ENCODE measurements at places on chromosomes 5 and 9.

DNA sequence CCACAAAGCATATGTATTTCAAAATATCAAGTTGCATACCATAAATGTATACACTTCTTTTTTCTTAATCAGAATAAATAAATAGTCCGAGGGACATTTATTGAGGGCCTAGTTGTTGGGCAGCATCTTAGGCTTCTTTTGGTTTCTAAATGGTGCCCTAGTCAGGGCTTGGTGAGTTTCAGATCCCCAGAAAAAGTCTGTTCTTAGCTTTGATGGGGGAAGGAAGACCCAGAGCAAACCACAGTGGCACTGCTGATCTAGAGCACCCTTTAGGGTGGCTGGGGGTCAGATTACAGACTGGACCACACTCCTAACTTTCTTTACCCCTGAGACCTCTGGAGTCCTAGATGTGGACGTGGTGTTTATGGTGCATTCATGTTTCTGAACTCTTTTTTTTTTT is 97.8 kb downstream of the C9orf152 start:
- H3K27ac ChIP-seq: no peak overlapping the region
- H3K27me3 ChIP-seq: no peaks in the 10 kb centered on the region
- DNase-seq: no peak
- no peak overlapping the region for H3K4me3 ChIP-seq
- no peaks in the 10 kb centered on the region for H3K36me3 ChIP-seq

DNA sequence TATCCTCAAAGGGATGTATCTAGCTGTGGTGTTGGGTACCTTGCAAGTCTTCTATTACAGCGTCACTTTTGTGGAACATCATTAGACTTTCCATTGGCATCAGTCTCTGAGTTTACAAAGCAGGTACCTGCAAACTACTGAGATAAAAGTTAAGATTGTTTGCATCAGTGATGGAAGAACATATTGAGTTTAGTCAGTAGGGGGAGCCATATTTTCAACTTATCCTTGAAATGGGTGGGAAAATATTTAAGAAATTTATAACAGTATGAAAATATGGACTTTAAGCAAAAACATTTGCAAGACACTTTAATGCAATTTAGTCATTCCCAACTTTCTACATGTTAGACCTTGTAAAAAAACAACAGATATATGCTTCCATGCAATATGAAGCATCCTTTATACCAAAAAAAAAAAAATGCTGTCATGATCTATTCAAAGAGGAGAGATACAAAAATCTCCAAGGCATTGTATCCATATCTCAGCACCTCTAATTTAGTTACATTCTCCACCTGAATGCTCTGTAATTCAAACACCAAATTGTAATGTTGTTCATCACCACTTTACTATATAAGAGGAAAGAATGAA is 98.6 kb upstream of the ADAMTS19 start:
- no peak overlapping the region for H3K27ac ChIP-seq
- no peak overlapping the region for H3K4me3 ChIP-seq
- no peaks in the 10 kb centered on the region for H3K36me3 ChIP-seq
- no peak for DNase-seq

DNA sequence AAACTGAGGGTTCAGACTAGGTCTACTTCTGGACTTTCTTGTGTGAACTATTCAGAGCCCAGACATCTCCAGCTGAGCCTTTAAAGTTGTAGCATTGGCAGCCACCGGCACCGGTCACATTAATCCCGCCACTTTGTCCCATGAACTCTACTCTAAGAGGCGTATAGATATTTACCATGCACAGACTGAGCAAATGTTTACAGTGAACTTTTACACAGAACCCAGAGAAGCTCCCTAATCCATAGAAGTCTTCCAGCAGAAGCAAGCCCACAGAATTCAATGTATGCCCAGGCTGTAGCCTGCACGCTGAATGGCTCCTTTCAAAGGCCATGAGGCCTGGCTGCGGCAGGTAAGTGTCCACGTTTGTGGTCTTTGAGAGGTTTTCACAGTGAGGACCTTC is 466.9 kb downstream of the ENC1 start:
- H3K4me1 ChIP-seq: no peaks in the 10 kb centered on the region
- no peak overlapping the region for H3K4me3 ChIP-seq
- H3K27ac ChIP-seq: no peak overlapping the region
- no peak for DNase-seq
- H3K36me3 ChIP-seq: no peaks in the 10 kb centered on the region

DNA sequence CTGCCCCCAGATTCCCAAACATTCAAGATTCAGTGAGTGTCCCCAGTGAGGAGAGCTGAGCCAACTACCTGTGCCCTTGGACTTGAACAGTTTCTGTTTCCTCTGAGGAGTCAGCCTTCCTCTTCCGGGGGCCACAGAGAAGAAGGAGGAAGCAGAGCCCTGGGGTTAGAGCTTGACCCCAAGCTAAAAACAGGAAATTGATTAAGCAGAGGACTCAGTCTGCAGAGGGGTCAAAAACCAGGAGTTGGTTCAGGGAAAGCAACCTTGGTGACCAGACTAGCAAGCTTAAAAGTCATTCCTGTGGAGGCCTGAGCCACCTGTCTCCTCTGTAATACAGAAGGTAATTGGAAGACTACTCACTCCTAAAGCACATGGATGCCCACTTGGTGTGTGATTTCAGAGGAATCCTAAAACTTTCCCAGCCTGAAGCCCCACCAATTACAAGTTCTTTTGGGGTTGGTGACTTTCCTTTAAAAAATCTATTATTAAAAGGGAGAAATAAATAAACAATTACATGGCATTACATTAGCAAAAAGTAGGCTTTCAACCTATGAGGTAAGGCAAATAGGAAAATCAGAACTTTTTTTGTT is 64.2 kb upstream of the SELENOP start:
- no peak for DNase-seq
- H3K4me3 ChIP-seq: no peak overlapping the region
- no peak overlapping the region for H3K27ac ChIP-seq
- peaks cover 1% of the 10 kb centered on the region for H3K4me1 ChIP-seq
- no peaks in the 10 kb centered on the region for H3K27me3 ChIP-seq
- H3K36me3 ChIP-seq: no peaks in the 10 kb centered on the region

GRCh38 chr5:6829150-6829784 is 116.0 kb downstream of the TENT4A start:
- no peaks in the 10 kb centered on the region for H3K27me3 ChIP-seq
- no peak overlapping the region for H3K27ac ChIP-seq
- no peaks in the 10 kb centered on the region for H3K4me1 ChIP-seq
- no peaks in the 10 kb centered on the region for H3K36me3 ChIP-seq
- H3K4me3 ChIP-seq: no peak overlapping the region
- no peak for DNase-seq

DNA sequence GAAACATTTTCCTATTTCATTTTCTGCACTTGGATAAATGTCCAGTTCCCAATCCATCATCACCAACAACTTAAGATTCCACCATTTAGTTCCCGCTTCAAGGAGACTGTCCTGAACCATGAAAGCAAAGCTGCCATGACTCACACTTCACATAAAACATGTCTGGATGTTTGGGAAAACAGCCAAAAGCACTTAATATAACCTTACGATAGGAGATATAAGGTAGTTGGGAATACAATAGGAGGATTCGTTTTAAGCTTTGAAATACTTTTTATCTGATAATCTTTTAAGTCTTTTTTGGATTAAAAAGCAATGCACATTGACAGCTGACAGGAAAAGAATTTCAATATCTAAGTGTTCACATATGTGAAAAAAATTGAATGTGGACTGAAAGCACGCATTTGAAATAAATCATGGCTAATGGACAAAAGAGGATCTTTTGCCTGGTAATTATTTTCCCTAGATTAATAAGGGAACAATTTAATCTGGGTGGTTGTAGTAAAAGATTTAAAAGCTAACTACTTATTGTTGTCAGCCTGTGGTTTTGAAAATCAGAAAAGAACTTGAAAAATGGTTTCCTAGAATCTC is 17.3 kb upstream of the TGFBI start:
- peaks cover 48% of the 10 kb centered on the region for H3K4me1 ChIP-seq
- no peak overlapping the region for H3K27ac ChIP-seq
- no peaks in the 10 kb centered on the region for H3K27me3 ChIP-seq
- H3K4me3 ChIP-seq: no peak overlapping the region
- no peak for DNase-seq

- H3K27ac ChIP-seq: peak overlapping the region; percentile 72
- H3K36me3 ChIP-seq: no peaks in the 10 kb centered on the region
- H3K27me3 ChIP-seq: no peaks in the 10 kb centered on the region
- peaks cover 67% of the 10 kb centered on the region for H3K4me1 ChIP-seq
Observed at GRCh38 chr9:108053555-108054061, 564.0 kb upstream of the KLF4 start.

GRCh38 chr9:84953797-84954705 is 284.5 kb downstream of the NTRK2 start:
- H3K27me3 ChIP-seq: no peaks in the 10 kb centered on the region
- H3K4me3 ChIP-seq: no peak overlapping the region
- peaks cover 19% of the 10 kb centered on the region for H3K4me1 ChIP-seq
- H3K27ac ChIP-seq: no peak overlapping the region
- no peaks in the 10 kb centered on the region for H3K36me3 ChIP-seq
- DNase-seq: peak; percentile 90

- peaks cover 18% of the 10 kb centered on the region for H3K4me1 ChIP-seq
- H3K27me3 ChIP-seq: peaks cover 47% of the 10 kb centered on the region
- no peaks in the 10 kb centered on the region for H3K36me3 ChIP-seq
- H3K27ac ChIP-seq: no peak overlapping the region
Observed at GRCh38 chr5:943201-943917, 50.7 kb downstream of the TRIP13 start.

GRCh38 chr5:134138416-134139376 is 24.2 kb downstream of the TCF7 start:
- H3K36me3 ChIP-seq: peaks cover 64% of the 10 kb centered on the region
- DNase-seq: peak; percentile 41
- H3K4me1 ChIP-seq: peaks cover 30% of the 10 kb centered on the region

DNA sequence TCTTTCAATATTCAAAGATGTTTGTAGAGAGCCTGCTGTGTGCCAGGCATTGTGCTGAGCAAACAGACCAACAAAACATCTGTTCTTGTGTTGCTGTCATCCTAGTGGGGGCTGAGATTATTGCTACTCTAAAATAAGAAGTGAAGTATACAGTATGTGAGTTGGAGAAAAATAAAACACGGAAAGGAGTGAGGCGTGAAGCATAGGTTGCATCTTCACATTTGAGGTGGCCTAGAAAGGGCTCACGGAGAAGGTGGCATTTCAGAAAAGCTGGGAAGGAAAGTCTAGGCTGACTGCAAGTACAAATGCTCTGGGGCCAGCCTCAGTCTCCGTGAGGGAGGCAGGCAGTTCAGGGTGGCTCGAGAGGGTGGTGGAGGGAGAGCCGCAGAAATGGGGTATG is 80.3 kb downstream of the CSNK1A1 start:
- H3K4me1 ChIP-seq: peaks cover 48% of the 10 kb centered on the region
- no peaks in the 10 kb centered on the region for H3K36me3 ChIP-seq
- no peaks in the 10 kb centered on the region for H3K27me3 ChIP-seq
- DNase-seq: no peak
- no peak overlapping the region for H3K27ac ChIP-seq

DNA sequence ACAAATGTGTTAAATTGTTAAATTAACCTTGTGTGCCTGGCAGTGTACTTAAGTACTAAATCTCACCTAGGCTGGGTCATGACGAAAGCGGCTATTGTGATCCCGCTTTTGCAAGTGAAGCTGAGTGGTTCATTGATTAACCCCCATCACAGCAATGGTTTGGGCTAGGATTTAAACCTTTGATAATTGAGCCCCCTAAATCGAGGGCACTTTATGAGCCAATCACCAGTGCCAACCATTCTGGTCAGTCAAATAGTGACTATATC is 22.8 kb downstream of the HNRNPK start:
- H3K4me1 ChIP-seq: peaks cover 8% of the 10 kb centered on the region
- H3K27me3 ChIP-seq: no peaks in the 10 kb centered on the region
- peak overlapping the region; percentile 90 for H3K27ac ChIP-seq
- peak overlapping the region; percentile 78 for H3K4me3 ChIP-seq
- DNase-seq: no peak

GRCh38 chr5:72122602-72123001 is 15.3 kb downstream of the MAP1B start:
- H3K4me1 ChIP-seq: peaks cover 5% of the 10 kb centered on the region
- H3K4me3 ChIP-seq: no peak overlapping the region
- no peak overlapping the region for H3K27ac ChIP-seq
- no peaks in the 10 kb centered on the region for H3K27me3 ChIP-seq
- H3K36me3 ChIP-seq: peaks cover 4% of the 10 kb centered on the region

- peaks cover 12% of the 10 kb centered on the region for H3K36me3 ChIP-seq
- no peak overlapping the region for H3K4me3 ChIP-seq
- DNase-seq: no peak
- H3K4me1 ChIP-seq: no peaks in the 10 kb centered on the region
- H3K27ac ChIP-seq: no peak overlapping the region
- no peaks in the 10 kb centered on the region for H3K27me3 ChIP-seq
Observed at GRCh38 chr5:72288924-72289323, 31.1 kb downstream of the MRPS27 start.

GRCh38 chr5:72692651-72693442 is 123.6 kb upstream of the TNPO1 start:
- no peaks in the 10 kb centered on the region for H3K36me3 ChIP-seq
- no peak for DNase-seq
- H3K4me3 ChIP-seq: no peak overlapping the region
- no peak overlapping the region for H3K27ac ChIP-seq
- H3K4me1 ChIP-seq: no peaks in the 10 kb centered on the region

DNA sequence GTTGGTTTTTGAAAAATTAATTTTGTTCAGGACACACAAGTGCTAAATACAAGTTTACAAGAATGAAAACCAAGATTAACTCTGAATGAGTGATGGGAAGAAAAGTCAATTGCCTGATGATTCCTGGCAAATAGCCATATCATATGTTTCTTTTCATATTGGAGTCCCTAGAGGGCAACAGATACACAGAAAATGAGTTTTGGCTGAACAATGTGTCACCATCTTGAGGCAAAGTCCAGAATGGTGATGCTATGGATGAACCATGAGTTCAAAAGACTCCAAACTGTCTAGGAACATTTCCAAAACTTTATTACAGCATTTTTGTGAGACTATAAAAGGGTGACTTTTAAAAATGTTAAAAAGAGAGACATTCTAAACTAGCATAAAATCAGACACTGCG is 382.9 kb downstream of the TMEM161B start:
- no peaks in the 10 kb centered on the region for H3K27me3 ChIP-seq
- no peaks in the 10 kb centered on the region for H3K4me1 ChIP-seq
- H3K4me3 ChIP-seq: no peak overlapping the region

DNA sequence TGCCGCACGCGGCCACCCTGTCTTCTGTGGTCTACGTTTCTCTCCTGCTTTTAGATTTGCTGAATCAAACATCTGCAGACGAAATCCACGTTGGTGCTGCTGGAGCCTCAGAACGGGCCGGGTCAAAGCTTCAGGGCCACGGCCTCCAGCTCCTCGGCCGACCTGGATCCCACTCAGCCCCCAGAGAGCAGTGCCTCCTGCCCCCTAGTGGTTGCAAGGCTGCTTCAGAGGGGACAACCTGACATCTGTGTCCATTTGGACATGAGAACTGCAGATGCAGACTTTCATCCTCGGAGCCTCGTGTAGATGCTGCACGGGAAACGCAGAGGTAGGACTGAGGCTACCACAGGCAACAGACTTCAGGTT is 23.0 kb upstream of the SLC6A3 start:
- H3K27me3 ChIP-seq: no peaks in the 10 kb centered on the region
- H3K36me3 ChIP-seq: peaks cover 41% of the 10 kb centered on the region
- no peak overlapping the region for H3K4me3 ChIP-seq
- H3K4me1 ChIP-seq: no peaks in the 10 kb centered on the region
- H3K27ac ChIP-seq: no peak overlapping the region

- H3K36me3 ChIP-seq: peaks cover 8% of the 10 kb centered on the region
- H3K27me3 ChIP-seq: no peaks in the 10 kb centered on the region
- no peak overlapping the region for H3K27ac ChIP-seq
Observed at GRCh38 chr9:14661421-14662059, 31.7 kb downstream of the ZDHHC21 start.

Measured in suprapubic skin (tissue), 4 donors.